ENCODE measurements at places on chromosomes 4 and X.
A peak's percentile ranks its signal among the peaks of the same experiment; 100 is the strongest.

GRCh38 chr4:142929526-142929925 lies 83.4 kb upstream of the INPP4B start:
- no peak for DNase-seq

- peak; percentile 73 for DNase-seq
Observed at GRCh38 chr4:94979621-94980020, 221.9 kb downstream of the BMPR1B start.

DNA sequence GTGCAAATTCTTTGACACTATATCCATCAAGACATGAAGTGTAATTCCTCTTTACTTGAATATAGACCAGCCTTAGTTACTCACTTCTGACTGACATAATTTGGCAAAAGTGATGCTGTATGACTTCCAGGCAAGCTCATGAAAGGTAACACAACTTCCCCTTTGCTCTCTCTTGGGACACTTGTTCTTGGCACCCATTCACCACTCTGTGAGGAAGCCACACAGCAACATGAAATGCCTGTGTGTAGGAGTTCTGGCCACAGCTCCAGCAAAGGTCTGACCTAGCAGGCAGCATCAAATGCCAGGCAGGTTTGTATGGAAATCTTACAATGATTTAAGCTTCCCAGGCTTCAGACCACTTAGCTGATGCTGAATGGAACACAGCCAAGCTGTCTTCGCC lies 280.3 kb downstream of the PDHA2 start:
- DNase-seq, result no peak

GRCh38 chr4:126957556-126957955 lies 675.2 kb upstream of the INTU start:
- peak; percentile 21 for DNase-seq

GRCh38 chrX:22053481-22053880 lies 21.4 kb downstream of the PHEX start:
- DNase-seq, result peak; percentile 2

DNA sequence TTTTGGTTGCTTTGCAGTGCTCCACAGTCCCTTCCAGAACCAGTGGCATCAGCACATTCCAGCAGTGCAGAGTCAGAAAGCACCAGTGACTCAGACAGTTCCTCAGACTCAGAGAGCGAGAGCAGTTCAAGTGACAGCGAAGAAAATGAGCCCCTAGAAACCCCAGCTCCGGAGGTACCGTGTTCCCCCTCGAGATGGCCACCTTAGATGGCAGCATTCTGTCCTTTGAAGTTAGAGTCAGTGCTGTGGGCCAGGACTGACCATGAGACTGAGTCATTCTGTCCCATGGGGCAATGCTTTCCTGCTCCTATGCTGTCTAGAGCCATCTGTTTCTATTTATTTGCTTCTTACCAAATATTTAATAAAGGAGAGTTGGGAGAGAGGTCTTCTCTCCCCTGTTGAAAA lies 112.3 kb downstream of the KLHL8 start:
- no peak for DNase-seq

GRCh38 chr4:8649631-8650361 lies 57.2 kb downstream of the CPZ start:
- no peak for DNase-seq

- no peak for DNase-seq
Observed at GRCh38 chr4:24510091-24510490, 74.3 kb downstream of the DHX15 start.

DNA sequence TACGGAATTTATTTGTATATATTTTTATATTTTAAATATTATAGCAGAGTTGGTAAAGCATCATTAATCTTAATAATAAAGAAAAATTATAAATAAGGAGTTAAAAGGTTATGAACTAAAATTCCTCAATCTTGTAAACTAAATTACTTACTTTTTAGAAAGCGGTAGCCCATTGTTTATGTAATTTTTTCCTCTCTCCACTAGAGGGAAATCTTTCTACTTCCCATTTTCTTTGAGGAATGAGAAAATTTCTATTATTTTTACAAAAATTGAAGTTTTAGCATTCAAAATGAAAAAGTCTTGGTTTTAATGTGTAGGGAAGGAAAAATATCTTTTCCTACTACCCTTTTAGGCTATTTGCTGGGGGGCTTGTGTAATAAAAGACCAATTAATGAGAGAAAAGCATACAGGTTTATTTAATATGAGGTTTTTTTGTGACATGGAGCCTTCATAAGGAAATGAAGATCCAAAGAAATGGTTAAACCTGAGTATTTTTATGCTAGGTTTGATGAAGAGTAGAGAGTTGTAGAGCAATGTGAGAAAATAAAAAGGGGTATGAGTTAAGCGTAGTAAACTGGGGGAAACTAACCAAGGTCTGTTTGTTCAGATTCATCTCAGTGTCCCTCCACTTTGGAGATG lies 68.7 kb upstream of the ADAD1 start:
- DNase-seq, result peak; percentile 28

DNA sequence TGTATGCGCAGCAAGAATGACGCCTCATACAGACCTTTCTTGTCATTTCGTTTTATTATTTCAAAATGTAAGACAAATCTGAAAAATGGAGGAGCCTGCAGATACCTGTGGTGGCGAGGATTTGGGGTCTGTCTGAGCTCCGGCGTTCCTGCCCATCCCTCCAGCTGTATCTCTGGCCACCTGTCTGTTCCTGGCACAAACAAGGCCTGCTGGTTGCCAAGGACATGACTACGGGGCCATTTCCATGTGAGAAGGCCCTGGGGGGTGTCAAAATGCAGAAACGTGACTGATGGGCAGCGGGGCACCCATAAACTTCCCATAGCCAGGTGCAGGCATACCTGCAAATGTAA lies 591 bp upstream of the TSPAN7 start:
- DNase-seq, result no peak

- no peak for DNase-seq
Observed at GRCh38 chr4:187491286-187491685, 504.3 kb upstream of the ZFP42 start.

- no peak for DNase-seq
Observed at GRCh38 chr4:68209003-68209402, 36.5 kb downstream of the TMPRSS11B start.

GRCh38 chrX:22343192-22343591 lies 70.5 kb downstream of the CBLL2 start:
- no peak for DNase-seq

GRCh38 chr4:145552181-145552822 lies 66.9 kb upstream of the MMAA start:
- no peak for DNase-seq

GRCh38 chr4:186878203-186878776 lies 154.6 kb upstream of the FAT1 start:
- DNase-seq, result no peak

DNA sequence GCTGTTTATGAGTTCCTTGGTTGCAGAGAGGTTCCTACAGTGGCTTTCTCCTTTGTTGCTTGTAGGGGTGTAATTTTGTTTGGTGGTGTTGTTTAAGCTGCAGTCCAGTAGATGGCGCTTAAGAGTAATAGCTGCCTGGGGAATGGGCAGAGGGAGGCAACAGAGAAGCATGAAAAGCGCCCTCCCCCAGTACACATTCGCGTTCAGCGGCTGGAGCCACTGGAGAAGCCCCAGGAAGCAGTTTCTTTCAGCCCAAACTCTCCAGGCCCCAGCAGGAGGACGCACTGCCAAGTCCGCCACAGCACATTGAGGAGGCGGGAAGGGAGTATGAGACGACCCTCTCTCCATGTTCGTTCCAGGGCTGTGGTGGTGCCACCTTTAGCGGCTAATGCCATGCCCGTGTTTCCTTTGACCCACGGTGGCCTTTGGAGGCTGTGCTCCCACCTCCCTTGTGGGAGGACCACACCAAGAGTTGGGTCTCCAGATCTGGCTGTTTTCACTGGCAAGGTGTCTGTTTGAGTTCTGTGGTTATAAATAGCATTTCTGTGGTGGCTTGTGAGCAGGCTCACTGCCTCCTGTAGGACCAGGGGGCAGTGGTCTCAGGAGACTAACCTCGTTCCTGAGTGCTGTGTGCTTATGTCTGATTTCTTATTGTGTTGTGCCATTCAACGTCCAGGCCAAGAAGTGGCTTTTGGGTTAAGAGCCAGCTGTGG lies 252.3 kb downstream of the ARHGAP10 start:
- no peak for DNase-seq

DNA sequence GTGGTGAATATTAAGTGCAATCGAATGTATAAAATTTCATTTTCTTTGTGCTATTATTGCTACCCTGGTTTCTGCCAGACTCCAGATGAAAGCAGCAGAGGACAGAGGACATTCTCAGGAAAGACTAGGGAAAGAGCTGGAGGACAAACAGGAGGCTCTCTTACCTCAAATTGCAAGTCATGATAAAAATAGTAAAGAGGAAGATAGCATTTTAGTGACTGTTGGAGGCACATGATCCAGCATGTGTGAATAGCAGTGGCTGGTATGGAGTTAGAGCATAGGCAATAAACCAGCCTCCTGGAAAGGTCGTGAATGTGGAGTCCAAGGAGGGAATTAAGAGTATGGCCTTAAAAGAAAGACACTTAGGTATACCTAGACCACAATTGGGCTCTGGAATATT lies 1040.0 kb downstream of the STPG2 start:
- DNase-seq, result no peak

DNA sequence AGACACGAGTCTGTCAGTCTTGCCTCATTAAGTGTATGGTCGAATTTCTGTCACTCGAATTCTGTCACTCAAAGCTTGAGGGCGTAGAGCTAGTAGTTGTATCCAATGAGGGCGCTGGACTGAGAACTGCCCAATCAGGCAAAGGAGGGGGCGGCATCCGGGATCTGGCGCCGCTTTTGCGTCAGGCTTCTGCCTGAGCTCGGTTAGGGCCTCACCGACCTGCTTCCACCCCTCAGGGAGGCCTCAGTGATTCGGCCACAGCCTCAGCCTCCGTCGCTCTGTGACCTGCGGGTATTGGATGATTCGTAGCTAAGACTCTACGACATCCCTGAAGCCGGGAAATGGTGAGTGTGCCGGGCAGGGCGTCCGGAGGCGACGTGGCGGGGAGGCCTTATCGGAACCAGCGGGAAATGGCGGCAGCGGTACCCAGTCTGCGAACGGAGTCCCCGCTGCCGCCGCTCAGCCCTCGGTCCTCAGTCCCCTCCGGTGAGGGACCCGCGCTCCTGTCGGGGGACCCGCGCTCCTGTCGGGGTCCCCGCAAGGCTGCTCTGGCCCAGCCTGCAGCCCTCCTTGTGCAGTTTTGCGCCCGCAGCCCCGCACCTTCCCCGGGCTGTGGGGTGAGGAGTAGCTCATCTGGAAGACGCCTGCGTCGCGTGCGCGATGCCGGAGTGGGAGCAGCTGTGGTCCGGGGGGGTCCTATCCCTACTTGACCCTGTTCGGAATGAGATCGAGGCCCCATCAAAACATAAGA lies 88.3 kb downstream of the ZNF718 start:
- peak; percentile 91 for DNase-seq

DNA sequence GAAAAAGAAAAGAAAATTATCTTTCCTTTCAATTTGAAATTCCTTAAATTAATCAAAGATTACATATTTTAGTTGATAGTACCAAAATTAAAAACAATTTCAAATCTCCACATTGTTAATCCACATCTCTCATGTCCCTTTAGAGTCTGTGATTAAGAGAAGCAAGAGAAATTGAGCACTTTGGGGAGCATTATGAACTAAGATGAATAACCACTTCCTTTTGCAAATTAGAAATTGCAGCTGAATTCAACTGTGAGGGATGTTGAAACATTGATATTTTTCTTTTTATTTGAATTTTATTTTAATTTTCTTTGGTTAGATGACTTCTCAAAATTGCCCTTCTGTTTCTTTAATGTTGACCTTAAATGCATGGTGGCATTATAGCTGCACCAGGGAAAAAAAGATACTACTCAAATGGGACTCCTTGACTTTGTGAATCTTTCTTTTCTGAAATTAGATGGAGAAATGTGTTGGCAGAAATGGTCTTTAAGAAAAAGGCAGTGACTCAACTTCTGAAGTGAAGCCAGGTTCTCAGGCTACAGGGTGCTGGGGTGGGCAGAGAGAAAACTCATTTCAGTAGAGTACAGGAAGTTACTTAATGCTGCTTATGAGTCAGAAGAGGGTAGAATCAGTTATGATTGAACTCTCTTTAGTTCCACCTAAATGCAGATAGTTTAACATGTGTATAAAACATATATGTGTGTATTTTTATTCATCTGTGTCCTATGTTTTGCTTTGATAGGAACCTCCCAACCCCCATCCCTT lies 92.0 kb upstream of the TNIP3 start:
- DNase-seq, result no peak

DNA sequence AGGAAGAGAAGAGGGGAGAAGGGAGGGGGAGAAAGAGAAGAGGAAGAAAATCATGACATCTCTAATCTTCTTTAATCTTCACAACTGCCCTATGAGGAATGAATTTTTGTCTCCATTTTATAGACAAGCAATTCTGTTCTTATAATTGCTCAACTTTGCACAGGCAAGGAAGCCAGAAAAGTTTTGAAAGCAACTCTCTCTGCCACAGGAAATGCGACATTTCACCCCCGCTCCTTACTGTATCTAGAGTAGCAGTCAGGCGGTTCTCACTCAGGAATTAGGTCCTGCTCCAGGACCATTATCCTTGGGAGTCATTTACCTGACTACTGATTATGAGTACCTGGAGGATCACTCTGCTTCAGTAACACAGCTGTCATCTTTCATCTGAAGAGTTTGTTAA lies 69.2 kb upstream of the FAM9A start:
- no peak for DNase-seq

DNA sequence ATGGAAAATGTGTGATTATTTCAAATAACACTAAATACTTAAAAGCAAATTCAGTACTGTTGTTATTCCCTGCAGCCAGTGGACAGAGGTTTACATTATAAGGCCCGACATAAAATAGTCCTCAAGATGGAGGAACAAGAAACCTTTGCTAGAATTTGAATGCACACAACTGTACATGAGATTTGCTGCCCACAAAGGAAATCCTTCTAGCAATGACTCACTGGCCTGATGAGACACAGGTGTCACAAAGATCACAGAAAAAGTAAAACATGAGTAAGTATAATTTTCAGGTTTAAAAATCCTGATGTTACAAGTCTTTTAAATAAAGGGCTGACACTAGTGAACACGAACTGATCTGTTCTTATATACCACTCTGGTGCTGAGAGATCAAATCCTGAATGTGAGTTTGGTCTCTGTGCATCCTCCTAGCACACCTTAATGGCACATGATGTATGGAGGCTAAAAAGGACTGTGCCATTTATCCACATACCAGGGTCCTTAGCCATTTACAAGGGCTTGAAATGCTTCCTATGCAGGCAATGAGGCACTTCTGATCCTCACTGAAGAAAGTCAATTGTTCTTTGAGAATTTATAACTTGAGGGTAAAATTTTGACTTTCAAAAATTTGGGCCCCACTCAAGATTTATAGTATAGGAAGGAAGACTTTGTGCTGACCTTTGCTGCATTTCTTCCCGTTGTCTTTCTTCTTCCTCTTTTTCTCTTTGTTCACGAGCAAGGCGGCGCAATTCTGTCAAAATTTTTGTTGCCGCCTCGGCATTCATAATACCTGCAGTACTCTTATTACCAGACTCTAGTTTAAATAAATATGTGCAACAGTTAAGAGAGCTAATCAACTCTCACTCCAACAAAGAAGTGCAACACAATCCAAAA lies 23.0 kb downstream of the MAP7D3 start:
- DNase-seq, result no peak

DNA sequence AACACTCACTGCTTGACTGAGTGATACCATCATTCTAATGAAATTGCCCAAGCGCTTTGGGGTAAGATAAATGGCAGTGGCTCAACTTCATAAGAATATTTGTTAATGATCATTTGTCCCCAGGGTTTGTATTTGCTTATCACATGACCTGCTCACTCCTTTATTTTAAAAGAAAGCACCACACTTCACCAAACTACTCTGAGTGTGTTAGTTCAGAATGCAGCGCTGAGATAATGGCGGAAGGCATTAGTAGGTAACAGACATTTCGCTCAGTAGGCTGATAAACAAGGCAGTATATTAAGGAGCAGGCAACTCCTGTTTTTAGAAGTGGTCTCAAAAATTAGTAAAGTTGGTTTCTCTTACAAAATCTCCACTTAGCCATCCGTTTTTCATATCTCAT lies 1.6 kb downstream of the SNX25 start:
- no peak for DNase-seq

All from brain (organoid and tissue), 16 donors.